ENCODE measurements at places on chromosomes 16 and 17.

GRCh38 chr17:49351572-49352140 lies 10.4 kb downstream of the ZNF652 start:
- no peak for DNase-seq

- DNase-seq, result no peak
Observed at GRCh38 chr16:25509456-25509855, 182.3 kb upstream of the HS3ST4 start.

DNA sequence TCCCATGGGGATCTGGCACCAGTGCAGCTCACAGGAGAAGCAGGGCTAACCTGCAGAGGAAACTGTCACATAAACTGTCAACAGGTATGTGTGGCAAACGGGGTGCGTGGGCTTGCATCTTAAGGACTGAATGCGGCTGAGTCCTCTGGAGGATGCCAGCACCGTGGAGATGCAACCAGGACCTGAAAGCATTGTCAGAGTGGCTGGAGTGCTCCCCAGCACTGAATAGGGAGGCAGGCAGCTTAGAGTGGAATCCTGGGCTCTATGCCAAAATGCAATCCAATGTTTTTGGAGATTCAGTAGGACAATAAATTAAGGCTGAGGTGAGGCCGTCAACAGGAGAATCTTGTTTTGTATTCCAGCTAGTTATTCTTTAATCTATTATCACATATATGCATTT lies 21.3 kb upstream of the SALL1 start:
- DNase-seq, result no peak

GRCh38 chr17:57002904-57003303 lies 25.0 kb downstream of the SCPEP1 start:
- DNase-seq, result no peak

GRCh38 chr16:84629580-84629979 lies 11.7 kb upstream of the COTL1 start:
- DNase-seq, result no peak

DNA sequence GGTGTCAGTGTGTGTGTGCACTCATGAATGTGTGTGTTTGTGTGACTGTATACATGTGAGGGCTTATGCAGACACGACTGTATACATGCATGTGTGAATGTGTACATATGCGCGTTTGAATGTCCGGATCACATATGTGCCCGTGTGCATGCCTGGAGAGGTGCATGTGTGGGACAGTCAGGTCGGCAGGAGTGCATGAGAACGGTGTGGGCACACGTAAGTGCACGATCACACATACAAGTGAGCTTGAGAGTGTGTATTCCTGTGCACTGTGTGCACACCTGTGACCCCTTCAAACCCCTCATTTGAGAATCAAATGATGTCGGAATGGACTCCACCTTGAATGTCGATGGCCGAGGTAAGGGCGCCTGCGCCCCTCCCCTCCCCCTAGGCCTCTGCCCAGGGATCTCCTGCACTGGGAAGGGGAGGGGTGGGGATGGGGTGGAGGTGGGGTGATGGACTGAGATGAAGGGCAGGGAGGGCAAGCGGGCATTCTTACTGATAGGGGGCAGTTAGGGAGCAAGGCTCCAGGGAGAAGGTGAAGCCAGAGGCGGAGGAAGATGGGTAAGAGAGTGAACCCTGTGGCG lies 601 bp upstream of the NGFR start:
- no peak for DNase-seq

GRCh38 chr16:77009453-77009852 lies 181.5 kb upstream of the MON1B start:
- no peak for DNase-seq
